SIG-M5 (cell line): ENCODE measurements at places on chromosomes 11 and 22.

DNA sequence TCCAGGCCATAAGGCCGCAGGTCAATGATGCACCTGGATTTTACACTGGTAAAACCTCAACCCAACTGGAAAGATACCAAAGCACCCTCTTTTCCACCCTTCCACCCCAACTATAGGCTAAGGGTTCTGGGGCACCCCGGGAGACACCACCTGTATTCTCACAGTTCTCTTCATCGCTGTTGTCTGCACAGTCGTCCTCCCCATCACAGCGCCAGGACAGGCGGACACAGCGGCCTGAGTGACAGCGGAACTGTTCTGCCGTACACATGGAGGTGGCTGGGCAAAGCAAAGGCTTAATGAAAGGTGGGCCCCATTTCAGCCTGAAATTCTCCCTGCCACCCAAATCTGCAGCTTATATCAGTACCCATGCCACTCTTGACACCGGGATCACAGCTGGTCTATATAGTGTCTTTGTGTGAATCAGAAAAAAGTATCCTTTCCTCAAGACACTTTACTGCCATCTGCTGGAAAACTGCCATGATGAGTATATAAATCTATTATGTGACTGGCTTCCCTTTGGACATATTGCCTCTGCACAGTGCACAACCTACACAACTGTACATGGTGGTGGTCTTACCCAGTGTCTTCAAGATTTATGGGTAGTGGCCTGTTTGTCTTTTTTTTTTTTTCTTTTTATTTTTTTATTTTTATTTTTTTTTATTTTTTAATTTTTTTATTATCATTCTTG is 21.5 kb downstream of the LRP4 start:
- peak; percentile 19 for DNase-seq

DNA sequence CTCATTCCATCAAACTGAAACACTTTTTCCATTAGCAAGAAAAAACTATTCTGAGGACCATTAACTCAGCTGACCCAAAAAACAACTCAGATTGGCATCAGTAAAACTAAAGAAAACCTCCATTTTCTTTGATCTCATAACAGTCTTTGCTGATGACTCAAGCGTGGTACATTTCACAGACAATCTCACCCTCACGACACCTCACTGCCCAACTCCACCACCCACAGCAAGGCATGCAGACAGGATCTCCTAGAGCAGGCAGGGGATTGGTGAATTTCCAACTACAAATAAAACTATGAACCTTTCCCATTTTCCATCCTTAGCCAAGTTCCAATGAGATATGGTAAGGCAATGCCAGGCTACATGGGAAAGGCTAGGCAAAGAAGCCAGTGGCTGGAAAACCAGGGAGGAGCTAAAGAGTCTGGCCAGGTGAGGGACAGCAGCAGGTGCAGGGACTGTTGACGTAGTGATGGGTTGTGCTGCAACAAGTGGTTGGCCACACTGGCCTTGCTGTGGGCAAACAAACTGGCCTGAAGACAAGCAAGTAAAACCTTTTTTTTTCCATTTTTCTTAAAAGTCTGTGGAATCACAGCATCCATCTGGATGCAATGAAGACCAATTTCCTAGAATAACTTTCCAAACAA is 97.2 kb downstream of the SERGEF start:
- DNase-seq = no peak

- no peak for DNase-seq
These were observed 113.6 kb upstream of the MTMR2 start for GRCh38 chr11:96037405-96037949.

DNA sequence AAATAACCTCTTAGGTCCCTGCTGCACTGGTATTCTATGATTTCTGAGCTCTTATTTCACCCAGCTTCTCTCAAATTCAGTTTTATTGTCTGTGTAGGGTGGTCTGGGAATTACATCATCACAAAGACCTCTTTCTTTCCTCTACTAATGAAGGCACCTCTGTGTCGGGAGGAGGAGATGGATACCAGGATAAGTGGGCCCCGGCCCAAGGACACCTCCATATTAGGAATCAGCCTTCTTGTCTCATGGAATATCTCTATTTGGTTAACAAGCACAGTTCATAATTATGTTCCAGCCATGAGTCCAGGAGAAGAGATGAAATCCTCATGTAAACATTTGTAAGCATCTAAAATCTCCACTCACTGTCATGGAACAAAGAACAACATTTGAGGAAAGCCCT is 9.4 kb downstream of the PARVA start:
- DNase-seq = no peak

GRCh38 chr22:25621986-25622385 is 57.5 kb downstream of the GRK3 start:
- no peak for DNase-seq

- no peak for DNase-seq
These were observed 9.0 kb downstream of the RPL27A start for GRCh38 chr11:8691601-8692000.

DNA sequence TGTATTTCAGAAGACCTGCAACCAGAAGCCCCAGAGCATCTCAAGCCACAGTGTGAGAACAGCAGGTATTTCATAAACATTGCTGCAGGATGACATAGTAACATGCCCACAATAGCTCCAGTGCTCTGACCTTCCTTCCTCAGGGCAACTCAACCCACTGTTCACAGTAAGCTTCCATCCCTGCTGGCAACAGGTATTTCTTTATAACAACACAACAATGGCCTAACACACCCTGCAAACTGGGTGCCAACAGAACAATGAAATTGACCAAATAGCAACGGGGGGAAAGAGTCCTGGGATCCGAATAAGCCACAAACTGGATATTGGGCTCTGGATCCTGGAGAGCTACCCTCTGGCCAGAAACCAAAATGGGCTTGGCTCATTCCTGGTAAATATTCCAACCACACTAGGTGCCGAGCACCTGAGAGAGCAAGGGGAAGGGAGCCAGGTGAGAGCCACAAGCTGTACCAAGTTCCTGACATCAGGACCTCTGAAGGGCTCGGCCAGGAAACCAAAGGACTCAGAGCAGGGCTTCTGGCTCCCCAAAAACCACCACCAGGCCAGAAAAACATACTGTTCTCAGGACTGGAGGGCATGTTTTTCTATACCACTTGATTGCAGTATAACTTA is 99.5 kb downstream of the MICAL3 start:
- no peak for DNase-seq

GRCh38 chr22:36247955-36248354 is 5.0 kb upstream of the APOL1 start:
- no peak for DNase-seq
